Activated T-cell treated with anti-CD3 and anti-CD28 coated beads for 4 hours (primary cell): ENCODE measurements at places on chromosomes 3 and 15.

- DNase-seq, result no peak
Observed at GRCh38 chr15:60840306-60840702, 361.4 kb upstream of the ICE2 start.

- no peak for DNase-seq
Observed at GRCh38 chr3:4772171-4772804, 206.9 kb upstream of the BHLHE40 start.

DNA sequence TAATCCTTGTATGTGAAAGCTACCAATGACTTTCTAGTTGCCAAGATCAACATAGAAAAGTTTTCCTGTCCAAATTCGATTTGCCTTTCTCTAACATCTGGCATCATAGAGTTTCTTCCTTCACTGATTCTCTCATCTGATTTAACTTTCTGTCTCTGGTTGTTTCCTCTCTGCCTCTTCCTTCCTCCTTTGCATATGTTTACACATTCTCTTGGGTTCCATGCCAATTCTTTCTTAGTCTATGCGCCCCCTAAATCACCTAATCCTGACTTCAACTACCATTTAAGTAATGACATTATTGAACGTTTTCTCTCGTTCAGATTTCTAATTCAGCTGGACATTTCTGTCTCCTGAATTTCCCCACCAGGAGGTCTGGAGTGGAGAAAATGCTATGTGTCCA lies 561.9 kb upstream of the TGFBR2 start:
- no peak for DNase-seq

DNA sequence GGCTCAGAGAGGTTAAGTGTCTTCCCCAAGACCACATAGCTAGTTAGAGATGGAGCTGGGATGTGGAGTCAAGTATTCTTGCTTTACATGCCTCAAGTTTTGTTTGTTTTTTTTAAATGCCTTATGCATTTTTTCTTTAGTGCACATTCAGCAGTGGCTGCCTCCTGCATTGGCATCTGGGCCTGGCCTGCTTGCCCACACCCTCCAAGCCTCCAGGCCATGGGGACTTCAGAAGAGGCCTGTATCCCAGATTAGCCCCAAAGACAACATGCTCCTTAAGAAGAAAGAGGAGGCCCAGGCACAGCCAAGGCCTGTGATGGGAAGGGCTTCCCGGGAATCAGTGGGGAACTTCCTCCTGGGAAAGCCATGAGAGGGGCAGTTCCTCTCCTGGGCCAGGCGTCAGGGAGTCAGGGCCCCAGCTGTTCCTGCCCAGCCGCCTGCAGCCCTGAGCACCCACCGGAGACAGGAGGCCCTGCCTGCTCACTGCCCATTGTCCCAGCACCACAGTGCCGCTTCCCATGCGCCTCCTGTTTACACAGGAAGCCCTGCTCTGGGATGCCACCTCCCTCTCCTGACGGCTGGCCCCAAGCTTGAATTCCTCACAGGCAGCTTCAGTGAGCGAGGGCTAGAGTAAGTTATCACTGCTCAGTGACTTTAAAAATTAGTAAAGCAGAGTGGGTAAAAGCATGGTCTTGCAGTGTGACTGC lies 16.0 kb downstream of the FOXL2NB start:
- no peak for DNase-seq

DNA sequence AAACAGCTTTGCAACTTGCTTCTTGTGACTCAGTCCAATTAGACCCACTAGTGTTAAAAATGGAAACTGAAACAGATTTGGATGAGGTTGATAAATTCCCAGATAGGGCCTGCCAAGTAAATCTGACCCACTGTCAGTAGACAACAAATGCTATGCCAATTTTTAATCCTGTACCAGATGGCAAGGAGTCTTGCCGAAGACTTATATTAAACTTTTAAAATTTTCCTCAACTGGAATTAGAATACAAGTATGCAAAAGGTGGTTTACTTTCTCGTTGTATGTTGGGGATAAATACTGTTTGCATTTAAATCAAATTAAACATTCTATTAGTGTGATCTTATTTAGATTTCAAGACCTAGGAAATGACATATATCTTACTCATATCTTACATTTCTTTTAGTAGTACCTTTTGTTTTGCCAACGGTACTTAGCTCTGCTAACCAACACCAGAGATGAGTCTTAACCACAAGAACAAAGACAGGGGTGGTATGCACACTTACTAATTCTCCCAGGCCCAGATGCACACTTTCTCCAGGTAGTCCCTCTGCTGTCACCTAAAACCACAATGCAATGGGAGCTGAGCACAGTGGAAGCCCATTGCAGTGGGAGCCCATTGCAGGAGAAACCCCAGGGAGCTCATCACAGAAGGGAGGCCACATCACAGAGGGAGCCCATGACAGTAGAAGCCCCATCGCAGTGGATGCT lies 77.8 kb downstream of the WWTR1 start:
- no peak for DNase-seq

- DNase-seq, result no peak
Observed at GRCh38 chr3:23612296-23612891, 193.4 kb upstream of the UBE2E1 start.

- no peak for DNase-seq
Observed at GRCh38 chr15:28873006-28873405, 12.8 kb upstream of the APBA2 start.

GRCh38 chr3:120550546-120550945 lies 45.6 kb upstream of the NDUFB4 start:
- no peak for DNase-seq

DNA sequence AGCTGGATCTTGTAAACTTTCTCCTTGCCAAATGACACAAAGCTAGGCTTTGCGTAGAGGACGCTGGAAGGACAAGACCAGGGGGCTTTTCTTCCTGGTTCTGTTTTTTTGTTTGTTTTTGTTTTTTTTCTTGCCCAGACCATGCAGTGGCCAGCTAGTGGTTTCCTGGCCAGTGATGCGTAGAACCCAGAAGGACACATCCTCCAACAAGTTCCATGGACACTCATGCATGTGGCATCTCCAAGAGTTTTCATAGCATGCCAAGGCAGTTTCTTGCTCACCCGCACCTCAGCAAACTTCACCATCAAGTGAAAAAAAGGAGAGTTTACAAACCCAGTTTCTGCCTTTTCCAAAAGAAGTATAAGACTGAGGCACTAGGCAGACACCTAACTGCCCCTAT lies 46.1 kb upstream of the TMCO5A start:
- DNase-seq, result no peak

DNA sequence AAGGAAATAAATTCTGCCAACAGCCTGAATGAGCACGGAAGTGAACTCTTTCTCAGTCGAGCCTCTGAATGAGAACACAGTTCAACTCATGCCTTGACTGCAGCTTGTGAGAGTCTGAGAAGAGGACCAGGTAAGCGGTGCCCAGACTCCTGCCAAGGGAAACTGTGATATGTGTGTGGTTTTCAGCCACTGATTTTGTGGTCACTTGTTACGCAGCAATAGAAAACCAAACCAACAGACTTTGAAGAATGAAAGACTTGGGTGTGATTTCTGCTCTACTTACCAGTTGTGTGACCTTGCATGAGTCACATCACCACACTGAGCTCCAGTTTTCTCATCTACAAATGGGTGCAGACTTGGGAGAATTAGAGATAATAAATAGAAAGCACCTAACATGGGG lies 30.6 kb upstream of the FAM107A start:
- DNase-seq, result no peak

- DNase-seq, result no peak
Observed at GRCh38 chr15:67755264-67755663, 70.0 kb upstream of the SKOR1 start.

GRCh38 chr15:67999320-68000100 lies 54.6 kb upstream of the PIAS1 start:
- no peak for DNase-seq

- DNase-seq, result no peak
Observed at GRCh38 chr3:6785726-6786125, 75.2 kb upstream of the GRM7 start.

GRCh38 chr3:138355071-138355470 lies 6.7 kb downstream of the MRAS start:
- no peak for DNase-seq

DNA sequence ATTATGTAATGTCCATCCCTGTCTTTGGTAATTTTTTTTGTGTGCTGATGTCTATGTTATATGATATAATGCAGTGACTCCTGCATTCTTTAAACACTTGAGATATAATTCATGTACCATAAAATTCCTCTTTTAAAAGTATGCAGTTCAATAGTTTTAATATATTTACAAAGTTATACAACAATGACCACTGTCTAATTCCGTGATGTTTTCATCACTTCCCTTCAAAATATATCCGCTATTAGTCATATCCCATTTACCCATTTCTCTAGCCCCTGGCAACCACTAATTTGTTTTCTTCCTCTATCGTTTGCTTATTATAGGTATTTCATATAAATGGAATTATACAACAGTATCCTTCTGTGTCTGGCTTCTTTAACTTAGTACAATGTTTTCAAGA lies 64.9 kb upstream of the SUCLG2 start:
- DNase-seq, result no peak

DNA sequence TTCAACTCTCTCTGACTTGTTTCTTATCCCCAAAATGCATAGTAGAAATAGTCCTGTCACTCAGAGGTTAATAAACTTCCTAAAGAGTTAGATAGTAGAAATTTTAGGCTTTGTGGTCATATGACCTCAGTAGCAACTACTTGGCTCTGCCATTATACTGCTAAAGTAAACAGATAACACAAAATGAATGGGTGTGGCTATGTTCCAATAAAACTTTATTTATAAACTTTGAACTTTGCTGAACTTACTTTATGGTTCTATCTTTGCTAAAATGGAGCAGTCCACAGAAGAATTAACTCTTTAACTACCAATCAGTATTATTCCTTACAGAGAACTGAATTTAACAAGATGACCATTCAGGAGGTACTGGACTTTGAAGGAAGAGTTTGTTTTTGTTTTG lies 393.6 kb upstream of the CDIN1 start:
- DNase-seq, result no peak

GRCh38 chr15:51267703-51268083 lies 70.7 kb downstream of the CYP19A1 start:
- no peak for DNase-seq

- no peak for DNase-seq
Observed at GRCh38 chr3:100781301-100781700, 72.0 kb downstream of the TFG start.

DNA sequence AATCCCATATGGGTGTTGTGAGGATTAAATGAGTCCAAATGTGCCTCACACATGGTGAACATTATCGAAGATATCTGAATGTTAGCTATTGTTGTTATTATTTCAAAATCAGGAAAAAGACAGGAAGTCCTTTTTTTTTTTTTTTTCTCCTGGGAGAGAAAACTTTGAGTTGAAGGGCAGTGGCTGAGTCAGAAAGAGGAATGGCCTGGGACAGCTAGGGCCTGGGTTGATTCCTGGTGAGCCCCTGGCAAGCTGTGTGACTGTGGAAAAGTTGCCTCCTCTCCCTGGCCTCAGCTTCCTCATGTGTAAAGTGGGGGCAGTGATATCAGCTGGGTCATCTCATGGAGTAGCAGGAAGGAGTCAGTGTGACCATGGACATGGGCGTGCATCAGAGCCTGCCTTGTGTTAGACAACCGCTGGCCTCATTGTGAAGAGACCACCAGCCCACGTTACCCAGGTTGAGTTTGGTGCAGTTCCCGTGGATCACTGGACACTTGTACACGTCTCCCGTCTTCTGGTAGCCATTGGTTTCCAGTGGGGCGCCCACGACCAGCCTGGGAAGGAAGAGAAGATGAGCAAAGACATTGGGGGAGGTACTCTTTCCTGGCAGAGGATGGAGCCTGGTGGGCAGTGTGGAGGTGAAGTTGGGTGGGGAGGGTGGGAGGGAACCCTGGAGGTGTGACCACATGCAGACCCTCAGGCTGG lies 63.1 kb downstream of the ITGA11 start:
- no peak for DNase-seq

DNA sequence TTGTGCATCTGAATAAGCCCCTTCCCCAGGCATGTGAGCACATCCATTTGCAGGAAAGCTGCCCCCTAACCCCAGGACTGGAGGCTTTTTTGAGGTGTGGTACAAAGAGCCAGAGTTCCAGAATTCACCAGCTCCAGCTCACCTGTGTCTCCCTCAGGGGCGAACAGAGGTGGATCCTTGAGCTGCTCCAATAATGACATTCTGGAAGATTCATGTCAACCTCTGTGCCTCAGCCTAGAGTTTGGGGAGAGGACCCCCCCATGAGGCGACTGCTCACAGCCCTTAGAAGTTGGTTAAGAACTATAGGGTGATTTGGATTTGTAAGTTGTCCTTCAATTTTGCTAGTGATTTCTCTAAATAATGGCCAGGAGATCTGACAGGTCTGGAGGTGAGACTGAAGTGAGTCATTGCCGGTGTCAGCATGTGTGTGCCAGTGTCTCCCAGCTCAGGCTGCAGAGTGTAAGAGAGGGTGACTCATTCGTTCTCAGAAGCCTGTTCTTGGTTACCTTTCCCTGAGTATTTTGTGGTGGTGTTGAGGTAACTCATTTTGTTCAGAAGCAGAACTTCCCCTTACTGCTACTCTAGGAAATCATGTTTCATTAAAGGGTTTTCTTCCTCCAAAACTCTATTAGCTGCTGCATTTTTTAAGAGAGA lies 136.9 kb upstream of the TOPAZ1 start:
- no peak for DNase-seq

DNA sequence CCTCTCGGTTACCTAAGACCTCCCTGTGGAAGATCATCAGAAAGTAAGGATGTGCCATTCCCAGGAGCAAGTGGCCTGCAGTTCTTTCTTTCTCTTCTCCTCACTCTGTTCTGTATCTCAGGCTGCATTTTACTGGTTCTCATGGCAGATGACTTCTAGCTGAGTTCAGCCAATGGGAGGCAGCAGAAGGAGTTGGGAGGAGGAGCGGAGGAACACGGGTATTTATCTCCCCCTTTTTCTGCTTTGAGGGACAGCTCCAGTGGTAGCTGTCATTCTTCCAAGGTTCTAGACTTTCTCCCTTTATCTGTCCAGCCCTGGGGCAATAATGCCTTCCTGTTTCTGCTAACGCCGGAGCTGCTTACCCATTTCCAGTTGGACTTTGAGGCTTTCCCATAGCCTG lies 339.9 kb downstream of the NR2F2 start:
- DNase-seq, result no peak

DNA sequence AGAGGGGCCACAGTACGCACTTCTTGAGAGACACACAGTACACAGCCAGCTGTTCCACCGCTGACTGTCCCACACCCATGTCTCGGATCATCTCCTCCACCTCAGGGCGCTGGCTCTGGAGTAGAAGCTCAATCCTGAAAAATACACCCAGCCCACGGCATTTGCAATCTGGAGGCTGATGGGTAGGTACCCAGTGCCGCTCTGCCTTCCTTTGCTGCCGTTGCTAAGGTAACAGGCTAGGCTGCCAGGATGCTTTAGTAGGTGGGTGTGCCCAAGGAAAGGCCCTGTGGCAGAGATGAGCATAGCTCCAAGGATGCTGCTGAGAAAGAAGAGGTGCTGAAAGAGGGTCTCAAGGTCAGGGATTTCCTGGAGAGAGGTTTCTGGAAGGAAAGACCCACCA lies 14.6 kb downstream of the TRAIP start:
- no peak for DNase-seq

- DNase-seq, result no peak
Observed at GRCh38 chr15:98683831-98684230, 35.5 kb downstream of the IGF1R start.

- DNase-seq, result no peak
Observed at GRCh38 chr15:96767703-96768434, 437.4 kb downstream of the NR2F2 start.

GRCh38 chr15:41865490-41866055 lies 26.9 kb downstream of the PLA2G4B start:
- DNase-seq, result no peak
